ENCODE measurements at places on chromosomes 1 and 21.

DNA sequence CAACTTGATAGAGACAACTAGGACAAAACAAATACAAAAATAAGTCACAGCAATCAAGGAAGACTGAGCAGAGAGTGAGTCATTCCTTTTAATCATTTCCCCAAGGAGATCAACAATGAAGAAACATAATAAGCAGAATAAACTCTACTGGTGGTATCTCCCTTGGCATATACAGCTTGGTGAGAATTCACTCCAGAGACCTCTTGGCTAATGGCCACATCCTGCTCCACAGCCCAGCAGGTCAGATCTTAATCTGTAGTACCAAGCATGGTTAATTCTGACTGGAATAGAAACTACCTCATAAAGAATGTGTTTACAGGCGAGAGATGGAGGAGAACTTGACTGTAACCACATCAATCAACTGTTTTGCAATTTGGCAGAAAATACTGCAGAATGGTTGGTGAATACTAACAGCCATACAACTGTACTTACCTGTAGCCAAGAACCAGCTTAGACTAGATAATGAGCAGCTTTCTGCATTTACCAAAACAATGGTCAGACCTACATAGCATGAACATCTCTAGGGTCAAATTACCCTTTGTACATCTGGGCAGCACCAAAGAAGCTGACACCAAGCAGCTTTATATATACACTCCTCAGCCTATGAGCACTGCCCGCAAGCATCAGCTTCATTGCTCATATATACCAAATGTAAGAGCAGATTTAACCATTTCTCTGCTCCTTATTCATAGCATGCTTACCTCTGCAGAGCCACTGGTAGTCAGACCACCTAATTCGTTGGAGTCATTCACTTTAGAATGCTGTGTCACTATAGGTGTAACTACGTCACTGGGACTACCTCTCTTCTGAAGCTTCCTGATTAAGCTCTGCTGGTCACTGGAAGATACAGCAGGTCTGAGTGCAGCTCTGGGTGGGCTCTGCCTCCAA, 51.0 kb downstream of the KIAA0319L start:
- DNase-seq = no peak

DNA sequence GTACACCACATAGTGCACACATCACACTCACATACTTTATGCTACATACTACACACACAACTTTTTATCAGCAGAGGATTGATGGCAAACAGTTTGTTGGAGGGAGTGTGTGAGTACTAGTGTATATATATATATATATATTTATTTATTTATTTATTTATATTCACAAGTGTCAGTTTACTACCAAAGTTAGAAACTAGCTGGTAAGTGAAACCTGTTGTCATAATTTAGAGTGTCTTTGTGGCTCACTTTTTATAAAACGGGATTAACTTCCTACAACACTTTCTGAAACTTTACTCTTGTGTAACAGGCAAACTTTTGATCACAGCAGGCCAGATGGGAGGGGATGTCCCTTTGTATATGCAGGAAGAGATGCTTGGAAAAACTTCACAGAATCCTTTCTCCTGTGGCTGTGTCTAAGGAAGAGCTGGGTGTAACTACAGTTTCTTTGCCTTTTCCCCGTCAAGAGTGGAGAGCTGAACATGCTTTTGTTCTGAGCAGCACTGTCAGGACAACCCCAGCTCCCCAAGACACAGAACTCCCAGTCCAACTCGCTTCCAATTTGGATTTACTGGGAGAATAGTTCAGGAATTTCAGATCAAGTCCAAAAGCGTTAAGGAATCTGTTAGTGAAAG, 1.9 kb upstream of the SAMD13 start:
- peak; percentile 28 for DNase-seq

- DNase-seq = peak; percentile 97
Observed at GRCh38 chr21:38985568-38986378, 180.0 kb downstream of the ETS2 start.

DNA sequence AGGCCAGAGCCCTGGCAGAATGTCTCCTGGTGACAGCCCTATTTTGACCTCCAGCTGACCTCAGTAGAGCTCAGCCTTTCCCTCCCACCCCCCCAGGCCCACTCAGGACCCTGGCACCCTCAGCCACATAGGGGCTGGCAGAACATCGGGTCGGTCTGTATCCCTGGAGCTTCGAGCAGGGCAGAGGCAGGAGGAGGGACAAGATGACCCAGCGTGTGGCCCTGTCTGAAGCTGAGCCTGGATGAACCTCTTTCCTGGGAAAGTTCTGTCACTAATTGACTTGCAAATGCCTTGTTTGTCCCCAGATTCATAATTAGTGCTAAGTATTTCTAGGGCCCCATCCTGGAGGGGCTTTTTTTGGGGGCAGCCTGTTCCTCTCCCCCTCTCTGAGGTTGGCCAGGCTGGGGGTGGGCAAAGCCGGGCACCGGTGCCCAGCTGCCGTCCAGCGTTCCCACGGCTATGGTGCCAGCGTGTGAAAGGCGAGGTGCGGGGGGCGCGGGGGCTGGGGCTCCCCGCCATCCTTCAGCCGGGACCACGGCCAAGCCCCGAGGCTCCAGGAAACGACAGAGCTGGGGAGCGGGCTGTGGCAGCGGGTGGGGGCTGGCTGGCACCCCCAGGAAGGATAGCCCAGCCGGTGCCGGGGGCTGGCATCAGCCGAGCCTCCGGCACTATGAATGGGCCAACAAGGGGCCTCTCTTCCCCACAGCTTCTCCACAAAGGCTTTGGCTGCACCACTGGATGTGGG, 31.4 kb downstream of the RHBG start:
- no peak for DNase-seq

DNA sequence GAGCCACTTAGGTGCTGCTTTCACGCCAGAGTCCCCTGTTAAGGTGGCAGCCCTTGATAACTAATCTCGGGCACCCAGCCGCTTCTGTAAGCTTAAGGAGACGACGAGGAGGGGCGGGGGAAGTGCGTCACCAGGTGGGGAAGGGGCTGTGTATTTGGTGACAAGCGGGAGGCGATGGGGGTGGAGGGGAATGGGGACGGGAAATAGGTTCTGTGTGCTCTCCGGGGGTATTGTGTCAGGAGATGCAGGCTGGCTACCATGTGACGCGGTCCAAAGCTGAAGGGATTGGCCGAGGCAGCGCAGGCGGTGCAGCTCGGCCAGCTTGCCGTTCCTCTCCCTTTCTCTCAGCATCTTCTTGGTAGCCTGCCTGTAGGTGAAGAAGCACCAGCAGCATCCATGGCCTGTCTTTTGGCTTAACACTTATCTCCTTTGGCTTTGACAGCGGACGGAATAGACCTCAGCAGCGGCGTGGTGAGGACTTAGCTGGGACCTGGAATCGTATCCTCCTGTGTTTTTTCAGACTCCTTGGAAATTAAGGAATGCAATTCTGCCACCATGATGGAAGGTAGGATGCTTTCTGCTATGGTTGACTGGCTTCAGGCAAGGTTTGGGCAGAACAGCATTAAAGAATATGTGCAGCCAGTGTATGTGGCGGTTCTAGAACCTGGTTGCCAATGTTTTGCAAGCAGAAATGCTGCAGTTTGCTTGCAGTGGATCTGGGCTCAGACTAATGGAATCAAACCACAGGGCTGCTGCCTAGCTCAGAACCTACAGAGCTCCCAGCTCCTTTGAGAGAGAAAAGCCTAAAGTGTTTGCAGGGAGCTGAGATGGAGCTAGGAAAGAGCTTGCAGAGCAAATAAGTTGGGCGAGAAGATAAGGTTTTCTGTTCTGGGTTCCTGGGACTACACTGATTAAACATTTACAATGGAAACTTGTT, at the start of gene SGIP1:
Gene SGIP1 (plus strand): TSS at position 350 of the 937 bp plus-strand sequence. CDS start 206 bp downstream, at position 556.
- peak; percentile 43 for DNase-seq

GRCh38 chr1:70487910-70488665, 77.0 kb downstream of the CTH start:
- no peak for DNase-seq

DNA sequence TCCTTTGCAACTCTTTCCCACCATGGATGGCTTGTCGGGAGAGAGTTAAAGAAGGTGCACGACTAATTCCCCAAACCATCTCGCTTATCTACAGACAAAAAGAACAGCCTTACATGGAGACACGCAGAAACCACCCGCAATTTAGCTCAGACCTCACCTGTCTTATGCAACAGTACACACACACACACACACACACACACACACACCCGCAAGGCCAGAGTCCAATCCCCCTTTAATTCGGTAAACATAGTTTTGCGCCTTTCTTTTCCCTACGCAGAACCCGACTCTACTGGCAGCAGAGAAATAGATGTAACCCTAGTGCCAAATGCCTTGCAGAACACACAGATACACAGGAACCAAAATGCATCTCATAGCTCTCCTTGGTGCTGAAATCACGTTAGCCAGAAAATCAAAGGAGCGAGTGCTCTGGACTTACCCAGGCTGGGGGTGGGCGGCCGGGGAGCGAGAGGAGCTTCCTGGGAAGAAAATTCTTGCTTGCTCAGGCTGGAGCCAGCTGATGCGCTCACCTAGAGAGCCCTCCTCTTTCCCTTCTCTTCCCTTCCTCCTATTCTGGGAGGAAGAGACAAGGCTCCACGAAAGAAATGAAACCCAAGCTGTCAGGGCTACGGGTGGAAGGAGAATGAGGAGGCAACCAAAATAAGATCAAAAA, 470 bp downstream of the TNR start:
- peak; percentile 57 for DNase-seq

- no peak for DNase-seq
Observed at GRCh38 chr1:39158327-39159086, 46.0 kb upstream of the MACF1 start.

GRCh38 chr21:43312011-43312410, 114.9 kb downstream of the SIK1 start:
- no peak for DNase-seq

DNA sequence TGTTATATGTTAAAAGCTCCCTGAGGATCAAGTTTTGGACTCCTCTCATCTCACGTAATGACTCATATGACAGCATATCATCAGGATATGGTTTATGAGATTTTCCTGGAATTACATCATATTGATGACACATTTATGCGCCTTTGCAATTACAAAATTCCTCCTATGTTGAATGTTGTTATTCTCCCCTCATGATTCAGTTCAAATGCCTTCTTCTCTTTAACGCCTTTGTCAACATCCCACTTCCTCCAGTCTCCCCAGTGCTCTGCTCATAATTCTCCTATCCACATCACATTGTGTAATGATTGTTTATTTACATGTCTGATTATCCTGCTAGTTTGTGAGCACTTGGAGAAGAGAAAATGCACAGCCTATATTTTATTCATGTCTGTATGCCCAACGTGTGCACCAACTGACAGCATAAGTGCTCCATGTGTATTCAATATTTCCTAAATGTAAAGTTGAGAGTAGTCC, 80.9 kb upstream of the BACH1 start:
- peak; percentile 67 for DNase-seq

- DNase-seq = no peak
Observed at GRCh38 chr1:3776231-3776961, 3.8 kb downstream of the SMIM1 start.

GRCh38 chr21:16900685-16901084, 612.2 kb upstream of the CXADR start:
- no peak for DNase-seq

DNA sequence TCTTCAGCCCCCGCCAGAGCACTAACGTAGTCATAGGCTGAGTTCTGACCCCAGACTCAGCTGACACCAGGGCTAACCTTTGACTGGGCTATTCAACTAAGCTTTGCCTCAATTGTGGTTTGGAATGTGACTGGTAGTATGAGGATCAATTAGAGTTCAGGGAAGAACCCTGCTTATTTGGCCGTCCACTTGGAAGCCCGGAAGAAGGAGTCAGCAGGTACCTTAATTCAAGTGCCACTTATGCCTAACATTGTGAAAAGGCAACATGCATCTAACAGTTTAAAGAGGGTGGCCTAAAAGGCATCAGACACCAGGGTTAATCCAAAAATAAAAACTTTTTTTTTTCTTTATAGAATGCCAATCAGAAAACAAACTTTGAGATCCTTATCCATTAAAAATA, 92.3 kb downstream of the BEND5 start:
- no peak for DNase-seq

DNA sequence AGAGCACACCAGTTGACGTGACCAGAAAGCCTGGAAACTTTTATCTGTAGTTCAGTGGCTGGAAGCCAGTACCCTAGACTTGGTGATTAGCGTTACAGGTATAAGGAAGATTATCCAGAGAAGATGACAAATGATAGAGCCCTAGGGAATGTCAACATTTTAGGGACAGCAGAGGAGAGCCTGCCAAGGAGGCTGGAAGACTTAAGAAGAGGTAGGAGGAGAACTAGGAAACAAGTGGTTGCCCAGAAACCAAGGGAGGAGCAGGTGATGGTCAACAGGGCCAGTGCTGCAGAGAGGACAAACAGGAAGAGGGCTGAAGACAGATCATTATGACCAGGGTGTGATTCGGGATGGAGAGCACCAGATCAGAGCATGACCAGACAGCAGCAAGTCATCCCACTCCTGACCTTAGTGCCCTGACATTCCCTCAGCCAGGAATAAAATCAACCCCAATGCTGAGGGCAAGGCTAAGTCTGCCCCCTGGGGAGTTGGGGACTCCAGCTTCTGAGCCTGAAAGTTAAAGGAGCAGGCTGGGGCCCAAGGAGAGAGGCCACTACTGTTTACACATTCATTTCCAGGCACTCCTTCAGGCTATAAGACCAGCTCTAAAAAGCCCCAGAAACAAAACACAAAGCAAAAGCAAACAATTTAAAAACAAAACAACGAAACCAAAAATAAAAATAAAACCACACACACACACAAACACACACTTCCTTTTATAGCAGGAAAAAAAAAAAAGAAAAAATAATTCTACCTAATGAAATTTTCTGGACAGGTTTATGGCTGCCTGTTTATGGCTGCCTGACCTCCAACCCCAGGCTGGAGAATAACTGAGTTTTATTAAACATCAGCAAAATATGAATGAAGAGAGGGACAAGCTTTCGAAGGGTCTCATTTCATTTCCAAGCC, 48.6 kb upstream of the LRRC52 start:
- DNase-seq = no peak

DNA sequence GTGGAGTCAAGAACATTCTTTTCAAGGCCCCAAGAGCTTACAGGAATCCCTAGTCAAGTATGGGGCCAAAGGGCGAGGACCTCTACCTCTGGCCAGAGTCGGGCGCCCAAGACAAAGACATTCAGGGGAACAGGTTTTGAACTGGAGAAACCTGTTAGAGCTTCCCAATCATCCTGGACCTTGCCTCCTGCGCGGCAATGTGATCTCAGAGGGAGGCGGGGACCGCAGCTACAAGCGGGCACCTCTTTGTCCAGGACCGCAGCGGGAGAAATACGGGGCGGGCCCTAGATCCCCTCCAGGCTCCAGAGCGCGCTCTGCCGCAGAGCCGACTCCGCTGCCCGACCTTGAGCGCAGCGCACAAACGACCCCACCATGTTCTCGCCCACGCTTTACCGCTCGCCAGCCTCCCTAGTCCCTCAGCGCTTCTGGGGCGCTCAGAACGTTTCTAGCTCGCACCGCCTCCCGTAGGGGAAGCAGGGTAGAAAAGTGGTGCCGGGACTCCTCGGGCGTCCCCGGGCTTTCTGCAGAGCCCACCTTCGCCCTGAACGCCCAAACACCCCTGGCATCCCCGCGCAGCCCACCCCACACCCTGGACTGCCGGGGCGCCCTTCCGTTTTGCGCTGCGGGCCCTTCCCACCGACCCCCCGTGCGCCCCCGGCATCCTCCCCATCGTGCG, 28.1 kb downstream of the RABIF start:
- DNase-seq = peak; percentile 54

Data from umbilical cord (tissue), 2 donors.